Dermis blood vessel endothelial cell (primary cell): ENCODE measurements at places on chromosomes 12 and 14. TPM values are rescaled to one million over a fixed set of nuclear protein-coding genes. Genes with fewer than 3 reads are reported as not detected.

The WNT1 gene
- not detected in 2 replicates for total RNA-seq

The DDX23 gene
- total RNA-seq = 115 and 124 TPM in 2 replicates

The SYNDIG1L gene
- total RNA-seq = not detected in 2 replicates

The NYNRIN gene
- 12.6 and 17.0 TPM in 2 replicates for total RNA-seq

The HELB gene
- 4.1 and 4.4 TPM in 2 replicates for total RNA-seq

The TMTC3 gene
- 38.8 and 42.7 TPM in 2 replicates for total RNA-seq

The RNASE9 gene
- total RNA-seq = not detected in 2 replicates

The GAS2L3 gene
- 19.9 and 27.7 TPM in 2 replicates for total RNA-seq

The A2M gene
- total RNA-seq = 14.0 and 180 TPM in 2 replicates

The KLHL33 gene
- 0.09 and 0.17 TPM in 2 replicates for total RNA-seq

The ETFBKMT gene
- 3.2 and 3.6 TPM in 2 replicates for total RNA-seq

The CLEC1B gene
- total RNA-seq = not detected in 2 replicates

The DIO3 gene
- not detected in 2 replicates for total RNA-seq

The SNAPC1 gene
- 27.3 and 32.2 TPM in 2 replicates for total RNA-seq

The CATSPERB gene
- total RNA-seq = 0.33 and 0.68 TPM in 2 replicates

The USP44 gene
- total RNA-seq = 3.4 and 5.4 TPM in 2 replicates

The MAP1LC3B2 gene
- total RNA-seq = 0.19 TPM in 1 of 2 replicates, not detected in the other

The DCAF4 gene
- total RNA-seq = 6.6 and 9.0 TPM in 2 replicates

The DBX2 gene
- not detected in 2 replicates for total RNA-seq

The SLC17A8 gene
- total RNA-seq = not detected in 2 replicates

The IL31 gene
- total RNA-seq = not detected in 2 replicates

The NRIP2 gene
- not detected in 2 replicates for total RNA-seq

The RPL10L gene
- not detected in 2 replicates for total RNA-seq

The CIDEB gene
- 4.6 and 7.5 TPM in 2 replicates for total RNA-seq

The SYT10 gene
- total RNA-seq = not detected in 2 replicates

The CLEC4A gene
- total RNA-seq = 0.19 TPM in 1 of 2 replicates, not detected in the other

The TMEM132C gene
- total RNA-seq = not detected in 2 replicates

The XRCC3 gene
- total RNA-seq = 18.2 and 26.9 TPM in 2 replicates

The SLC6A15 gene
- total RNA-seq = 0.51 and 2.2 TPM in 2 replicates

The TRIAP1 gene
- total RNA-seq = 35.6 and 40.0 TPM in 2 replicates

The GON7 gene
- 14.4 and 15.3 TPM in 2 replicates for total RNA-seq

The DDN gene
- under 0.01 and 0.19 TPM in 2 replicates for total RNA-seq

The SCYL2 gene
- total RNA-seq = 49.2 and 52.9 TPM in 2 replicates

The C12orf50 gene
- not detected in 2 replicates for total RNA-seq

The SSTR1 gene
- total RNA-seq = 0.17 and 0.33 TPM in 2 replicates

The SVOP gene
- not detected in 2 replicates for total RNA-seq

The IAPP gene
- total RNA-seq = not detected in 2 replicates
